ENCODE measurements at places on chromosomes 7 and 10.

- DNase-seq, result no peak
These were observed 789.8 kb downstream of the PHTF2 start for GRCh38 chr7:78588393-78588792.

DNA sequence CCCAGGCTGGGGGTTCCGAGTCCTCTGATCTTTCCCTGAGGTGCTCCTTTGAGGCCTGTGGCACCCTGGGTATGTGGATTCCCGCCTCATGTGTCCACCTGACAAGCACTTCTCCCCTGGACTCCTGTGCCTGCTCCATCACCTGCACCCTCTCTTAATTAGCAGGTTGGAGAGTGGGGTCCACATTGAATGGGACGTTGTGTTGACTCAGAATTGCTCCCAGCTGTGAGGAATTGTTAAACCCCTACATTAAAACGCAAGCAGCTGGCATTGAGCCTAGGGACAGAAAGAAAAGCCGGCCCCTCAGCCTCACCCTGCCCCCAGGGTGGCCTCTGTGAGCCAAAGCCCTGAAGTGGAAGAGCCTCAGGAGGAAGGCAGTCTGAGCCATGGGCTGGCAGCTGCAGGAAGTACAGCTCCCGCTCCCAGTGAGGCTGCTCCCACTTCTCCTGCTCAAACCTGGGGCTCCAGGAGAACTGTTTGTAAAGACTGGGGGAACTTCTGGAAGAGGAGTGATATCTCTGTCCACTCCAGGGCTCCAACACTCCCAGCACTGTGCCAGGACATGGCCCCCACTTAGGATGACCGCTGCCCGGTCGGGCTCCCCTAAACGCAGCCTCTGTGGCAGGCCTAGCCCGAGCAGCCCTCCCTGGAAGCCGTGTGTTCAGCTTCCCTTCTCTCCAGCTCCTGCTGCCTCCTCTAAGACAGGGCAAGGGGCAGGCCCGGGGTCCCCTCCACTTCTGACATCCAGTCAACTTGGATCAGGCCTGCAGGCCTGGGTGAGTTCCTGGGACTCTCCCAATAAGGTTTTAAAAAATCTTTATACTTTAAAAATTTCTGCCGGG lies 1.8 kb upstream of the OPN4 start:
- DNase-seq, result peak; percentile 61

GRCh38 chr10:60573336-60573735 lies 183.7 kb upstream of the ANK3 start:
- DNase-seq, result no peak

DNA sequence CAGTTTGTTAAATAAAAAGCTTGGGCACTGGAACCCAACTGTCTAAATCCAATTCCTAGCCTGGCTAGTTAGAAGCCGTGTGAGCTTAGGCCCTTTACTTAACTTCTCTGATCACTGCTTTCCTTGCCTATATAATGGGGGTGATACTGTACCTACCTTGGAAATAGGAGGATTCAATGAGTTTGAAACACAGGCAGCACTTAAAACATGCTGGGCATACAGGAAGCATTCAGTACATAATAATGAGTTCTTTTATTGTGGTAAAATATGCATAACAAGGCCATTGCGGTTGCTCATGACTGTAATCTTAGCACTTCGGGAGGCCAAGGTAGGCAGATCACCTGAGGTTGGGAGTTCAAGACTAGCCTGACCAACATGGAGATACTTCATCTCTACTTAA lies 47.4 kb upstream of the SEPHS1 start:
- DNase-seq, result no peak

DNA sequence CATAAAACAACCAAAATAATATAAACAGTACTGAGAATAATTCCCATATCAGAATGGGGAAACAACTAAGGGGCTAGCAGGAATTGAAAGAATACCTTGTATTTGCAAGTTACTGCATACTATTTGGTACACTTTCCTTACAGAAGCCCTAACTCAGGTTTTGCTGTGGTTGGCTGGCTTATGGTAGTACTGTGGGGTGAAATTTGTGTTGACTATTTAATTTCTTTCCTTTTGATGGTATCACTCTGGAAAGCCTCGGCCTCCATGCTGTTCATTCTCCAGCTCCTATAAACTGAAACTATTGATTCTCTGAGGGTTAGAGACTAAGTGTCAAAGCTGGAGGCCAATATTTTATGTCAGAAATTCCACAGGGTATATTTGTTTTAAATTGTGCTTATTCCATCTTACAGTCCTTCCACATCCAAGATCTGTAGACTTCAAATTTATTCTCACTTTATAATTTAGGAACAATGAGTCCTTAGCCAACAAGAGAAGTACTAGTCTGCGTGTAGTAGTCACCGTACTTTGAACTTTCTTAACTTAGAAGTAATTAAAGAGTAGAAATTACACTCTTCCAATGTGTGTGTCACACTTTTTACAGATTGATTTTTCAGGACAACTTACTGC lies 13.4 kb downstream of the SKIDA1 start:
- no peak for DNase-seq

GRCh38 chr10:94232711-94233383 lies 129.9 kb downstream of the NOC3L start:
- DNase-seq, result no peak

DNA sequence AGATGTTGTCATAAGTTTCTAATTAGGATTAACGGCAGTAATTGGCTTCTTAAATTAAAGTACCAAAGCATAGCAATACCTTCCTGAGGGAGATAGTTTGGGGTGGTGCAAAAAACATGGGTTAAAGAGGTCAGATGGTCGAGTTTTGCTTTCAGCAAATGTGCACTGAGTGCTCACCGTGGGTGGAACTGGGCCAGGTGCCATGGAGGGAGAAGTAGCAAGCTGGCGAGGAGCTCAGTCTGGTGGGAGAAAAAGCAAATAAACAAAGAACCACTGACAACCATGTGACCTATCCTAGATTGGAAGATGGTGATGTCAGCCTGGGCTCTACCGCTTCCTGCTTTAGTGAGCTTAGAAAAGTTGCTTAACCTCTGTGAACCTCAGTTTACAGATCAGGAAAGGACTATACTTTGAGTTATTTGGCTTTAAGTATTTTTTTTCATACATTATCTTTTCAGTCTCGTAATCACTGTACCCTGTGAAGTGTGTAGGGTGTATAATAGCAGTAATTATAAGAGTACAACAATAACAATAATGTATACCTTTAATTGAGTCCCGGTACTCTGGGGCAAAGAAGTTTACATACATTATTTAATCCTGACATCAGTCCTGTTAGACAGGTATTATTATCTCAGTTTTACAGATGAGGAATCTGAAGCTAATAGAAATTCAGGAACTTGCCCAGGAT lies 69.0 kb upstream of the PDCD4 start:
- peak; percentile 39 for DNase-seq

DNA sequence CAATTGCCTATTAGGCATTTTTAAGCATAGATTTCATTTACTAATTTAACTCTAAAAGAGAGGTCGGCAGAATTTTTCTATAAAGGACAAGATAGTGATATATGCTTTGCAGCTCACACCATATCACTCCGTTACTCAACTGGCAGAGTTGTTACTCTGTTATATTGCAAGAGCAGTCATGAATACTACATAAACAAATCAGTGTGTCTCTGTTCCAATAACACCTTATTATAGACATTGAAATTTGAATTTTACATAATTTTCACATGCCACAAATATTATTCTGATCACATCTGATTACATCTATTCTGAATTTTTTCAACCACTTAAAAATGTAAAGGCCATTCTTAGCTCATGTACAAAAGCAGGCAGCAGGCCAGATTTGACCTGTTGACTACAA lies 853.9 kb upstream of the LRRTM3 start:
- no peak for DNase-seq

DNA sequence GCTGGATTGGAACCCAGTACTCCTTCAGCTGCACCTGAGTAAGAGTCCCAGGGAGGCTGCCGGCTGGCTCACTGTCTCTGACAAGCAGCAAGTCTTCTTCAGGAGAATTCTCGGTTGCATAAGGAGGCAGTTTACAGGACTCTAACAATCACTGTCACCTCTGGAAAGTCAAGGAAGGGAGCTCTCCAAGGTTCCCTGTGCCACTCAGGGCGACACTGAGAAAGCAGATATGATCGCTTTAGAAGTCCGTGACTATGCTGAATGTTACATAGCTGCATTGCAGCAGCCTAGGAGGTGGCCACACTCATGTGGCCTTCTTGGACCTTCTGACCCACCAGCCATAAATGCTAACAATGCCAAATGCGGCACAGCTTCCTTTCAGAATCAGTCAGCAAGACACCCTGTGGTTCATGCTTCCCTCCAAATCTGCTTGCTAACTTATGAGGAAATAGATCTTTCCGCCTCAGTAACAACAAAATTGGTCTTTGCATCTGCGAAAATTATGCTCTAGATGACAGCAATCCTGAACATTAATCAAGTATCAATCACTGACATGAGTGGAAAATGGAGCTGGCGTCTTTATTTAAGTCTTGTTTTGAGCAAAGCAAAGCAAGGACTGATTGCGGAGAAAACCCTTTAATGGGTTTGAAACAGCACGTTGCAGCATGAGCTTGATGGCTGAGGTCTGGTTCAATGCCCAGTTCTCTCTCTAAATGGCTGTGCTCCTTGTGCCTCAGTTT lies 132.9 kb downstream of the ATXN7L1 start:
- DNase-seq, result no peak

DNA sequence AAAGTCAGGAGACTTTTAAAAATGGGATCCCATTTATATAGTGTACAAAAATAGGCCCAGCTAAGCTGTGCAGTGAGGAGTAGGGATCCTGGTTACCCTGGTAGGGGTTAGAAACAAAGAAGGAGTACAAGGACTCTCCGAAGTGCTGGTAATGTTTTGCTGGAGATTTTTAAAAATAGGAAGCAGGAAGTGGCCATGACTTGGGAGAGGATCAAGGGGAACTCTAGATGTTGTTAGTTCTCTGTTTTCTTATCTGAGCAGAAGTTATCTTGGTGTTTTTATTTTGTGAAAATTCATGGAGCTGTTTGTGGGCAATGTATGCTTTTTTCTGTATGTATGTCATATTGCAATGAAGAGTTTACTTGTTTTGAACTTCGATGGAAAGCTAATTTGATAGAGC lies 373.9 kb downstream of the SFMBT2 start:
- DNase-seq, result no peak

DNA sequence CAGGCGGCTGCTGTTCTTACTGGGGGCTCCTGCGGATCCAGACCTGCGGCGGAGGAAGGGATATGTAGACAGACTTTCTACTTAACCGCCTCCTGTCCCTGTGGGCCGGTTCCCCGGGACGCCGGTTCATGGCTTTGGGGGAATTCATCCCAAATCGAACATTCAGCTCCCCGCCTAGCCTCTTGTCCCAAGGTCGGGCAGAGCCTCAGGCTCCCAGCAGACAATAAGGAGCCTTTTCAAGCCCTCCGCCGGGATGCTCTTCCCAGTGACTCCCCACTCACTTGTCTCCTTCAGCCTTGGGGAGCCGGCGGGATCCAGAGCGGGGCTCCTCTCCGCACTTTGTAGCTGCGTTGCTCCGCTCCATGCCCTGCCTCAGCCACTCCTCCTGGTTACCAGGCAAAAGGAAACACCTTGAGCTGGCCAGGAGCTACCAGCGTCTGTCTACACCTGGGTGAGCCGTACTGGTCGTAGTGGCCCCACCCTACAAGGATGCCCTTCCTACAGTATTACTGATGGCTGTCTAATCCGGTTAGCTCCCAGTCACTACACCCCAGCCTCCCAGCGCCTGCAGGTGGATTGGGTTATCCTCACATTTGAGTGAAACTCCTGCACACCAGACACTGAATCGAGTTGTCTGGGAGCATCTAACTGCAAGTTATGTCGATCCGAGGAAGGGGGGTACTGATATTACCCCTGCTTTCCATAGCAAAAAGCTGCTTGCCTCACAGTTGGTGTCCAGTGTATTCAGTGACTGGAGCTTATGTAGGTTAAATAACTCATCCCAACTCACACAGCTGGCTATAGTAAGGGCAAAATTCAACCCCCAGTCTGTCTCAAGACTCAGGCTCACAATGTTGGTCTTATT lies at the start of gene C10orf95:
C10orf95 (minus strand) TSS at position 439 of the 865 bp plus-strand sequence. CDS start 450 bp downstream, outside the sequence.
- no peak for DNase-seq

- no peak for DNase-seq
These were observed 26.7 kb downstream of the TMEM273 start for GRCh38 chr10:49161411-49161997.

DNA sequence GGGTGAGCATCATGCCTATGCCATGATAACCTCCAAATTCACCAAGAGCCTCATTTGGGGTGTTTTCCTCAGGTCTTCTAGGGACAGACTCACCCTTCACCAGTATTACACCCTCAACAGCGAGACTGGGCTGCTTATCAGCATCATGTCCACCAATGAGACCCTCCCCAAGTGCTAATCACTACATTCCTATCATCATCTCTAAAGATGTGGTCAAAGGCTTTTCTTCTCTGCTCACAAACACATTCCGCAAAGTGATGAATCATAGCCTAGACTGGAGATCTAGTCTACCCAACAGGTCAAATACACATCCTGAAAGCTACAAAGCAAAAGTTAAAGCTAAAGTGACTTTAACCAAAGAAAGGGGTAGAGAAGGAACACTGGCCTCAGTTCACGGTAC lies 75.3 kb upstream of the C7orf33 start:
- no peak for DNase-seq

GRCh38 chr10:86264481-86265231 lies 101.9 kb downstream of the GRID1 start:
- DNase-seq, result no peak

GRCh38 chr7:34622182-34622581 lies 35.8 kb upstream of the NPSR1 start:
- no peak for DNase-seq

DNA sequence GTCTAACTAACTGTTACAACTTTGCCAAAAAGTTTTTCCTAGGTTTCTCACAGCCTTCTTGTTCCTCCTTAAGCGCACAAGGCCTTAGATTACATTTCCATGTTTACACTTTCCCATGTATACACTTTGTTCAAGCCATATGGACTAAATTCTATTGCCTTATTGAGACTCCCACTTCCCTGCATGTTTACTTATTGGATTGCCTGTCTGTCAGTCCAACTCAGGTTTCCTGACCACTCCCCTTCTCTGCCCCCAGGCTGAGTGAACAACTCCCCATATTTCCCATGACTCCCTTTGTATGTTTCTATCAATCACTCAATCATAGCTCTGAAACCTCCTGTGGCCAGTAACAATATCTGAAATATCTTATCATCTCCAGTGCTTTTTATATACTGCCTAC lies 43.0 kb downstream of the SLC25A40 start:
- DNase-seq, result no peak

- no peak for DNase-seq
These were observed 131.0 kb upstream of the C1GALT1 start for GRCh38 chr7:7051206-7051877.

GRCh38 chr7:101547916-101548661 lies 81.0 kb downstream of the MYL10 start:
- no peak for DNase-seq

DNA sequence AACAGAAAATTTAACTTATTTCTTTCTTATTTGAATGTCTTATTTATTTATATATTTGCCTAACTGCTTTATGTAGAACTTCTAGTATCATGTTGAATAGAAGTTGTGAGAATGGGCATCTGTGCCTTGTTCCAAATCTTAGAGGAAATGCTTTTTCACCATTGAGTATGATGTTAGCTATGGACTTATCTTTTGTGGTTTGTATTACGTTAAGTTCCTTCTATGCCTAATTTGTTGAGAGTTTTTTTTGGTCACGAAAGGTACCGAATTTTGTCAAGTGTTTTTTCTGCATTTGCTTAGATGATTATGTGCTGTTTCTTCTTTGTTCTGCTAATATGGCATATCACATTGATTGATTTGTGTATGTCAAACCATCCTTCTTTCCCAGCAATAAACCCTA lies 161.0 kb upstream of the TRIM24 start:
- DNase-seq, result no peak

GRCh38 chr10:49497358-49497757 lies 41.6 kb downstream of the ERCC6 start:
- DNase-seq, result no peak

GRCh38 chr7:13984831-13985685 lies 4.4 kb downstream of the ETV1 start:
- no peak for DNase-seq

- DNase-seq, result no peak
These were observed 3.6 kb downstream of the INMT start for GRCh38 chr7:30755384-30756154.

All from NCI-H2107 (cell line).